T-helper 9 cell (primary cell): ENCODE measurements at places on chromosomes 7 and 10.

- no peak for DNase-seq
These were observed 2.6 kb upstream of the HPS1 start for GRCh38 chr10:98449287-98449686.

GRCh38 chr10:6074489-6075301, 12.5 kb upstream of the IL2RA start:
- no peak for DNase-seq

- no peak for DNase-seq
These were observed 124.6 kb upstream of the GLCCI1 start for GRCh38 chr7:7843972-7844371.

GRCh38 chr7:117171106-117171505, 151.8 kb downstream of the WNT2 start:
- DNase-seq = no peak

GRCh38 chr10:61318429-61318828, 134.8 kb downstream of the TMEM26 start:
- DNase-seq = no peak

- no peak for DNase-seq
These were observed 122.5 kb upstream of the MBL2 start for GRCh38 chr10:52895059-52895458.

GRCh38 chr7:102132209-102132752, 154.4 kb upstream of the SH2B2 start:
- no peak for DNase-seq

- DNase-seq = no peak
These were observed 13.3 kb upstream of the AKR1B10 start for GRCh38 chr7:134514106-134514505.

DNA sequence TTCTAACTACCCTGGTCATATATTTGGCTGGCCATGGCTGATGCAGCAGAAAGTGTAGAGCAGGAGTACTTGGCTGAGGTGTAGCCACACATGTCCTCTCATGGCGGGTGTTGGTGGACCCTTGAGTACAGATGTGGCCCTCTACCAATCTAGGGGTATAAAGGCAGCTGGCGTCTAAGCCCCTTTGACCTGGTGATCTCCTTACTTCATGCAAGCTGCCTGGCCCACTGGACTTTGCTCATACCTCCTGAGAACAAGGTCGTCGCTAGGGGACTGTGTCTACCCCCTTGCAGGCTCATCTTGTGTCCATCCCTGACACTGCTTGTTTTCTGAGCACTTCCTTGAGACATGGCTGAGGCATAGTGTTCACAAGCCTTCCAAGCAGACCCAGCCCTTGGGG, 287.8 kb downstream of the RPS24 start:
- DNase-seq = no peak

DNA sequence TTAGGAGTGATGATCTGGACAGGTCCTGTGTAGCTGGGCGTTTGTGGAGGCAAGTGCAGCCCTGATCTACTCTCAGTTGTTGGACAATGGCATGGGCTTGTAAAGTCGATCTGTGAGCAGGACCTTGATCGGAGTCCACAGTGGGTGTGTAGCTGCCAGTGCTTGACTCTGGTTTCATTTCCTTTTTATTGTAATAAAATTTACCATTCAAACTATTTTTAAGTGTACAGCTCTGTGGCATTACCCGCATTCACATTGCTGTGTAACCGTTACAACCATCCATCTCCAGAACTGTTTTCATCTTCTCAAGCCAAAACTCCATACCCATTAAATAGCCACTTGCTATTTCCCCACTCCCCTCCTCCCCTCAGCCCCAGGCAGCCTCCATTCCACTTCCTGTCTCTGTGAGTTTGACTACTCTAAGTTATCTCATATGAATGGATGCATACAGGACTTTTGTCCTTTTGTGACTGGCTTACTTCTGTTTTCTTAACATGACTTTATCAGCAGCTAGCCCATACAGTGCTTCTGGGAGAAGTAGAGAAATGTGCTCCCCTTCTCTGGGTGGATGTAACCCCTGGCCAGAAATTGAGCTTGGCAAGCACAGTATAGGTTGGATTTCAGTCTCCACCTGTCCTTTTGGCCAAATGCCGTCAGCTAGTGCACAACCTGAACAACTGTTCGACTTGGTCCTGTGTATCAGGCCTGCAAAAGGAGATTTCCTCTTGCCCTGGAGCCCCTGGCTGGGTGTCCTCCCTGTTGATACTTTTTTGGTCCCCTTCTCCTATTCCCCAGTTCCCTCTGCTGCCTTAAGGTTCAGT, 180.0 kb downstream of the LRMDA start:
- DNase-seq = no peak

GRCh38 chr7:41874201-41874785, 171.4 kb upstream of the INHBA start:
- DNase-seq = no peak

GRCh38 chr7:37590824-37591223, 92.7 kb upstream of the GPR141 start:
- no peak for DNase-seq

DNA sequence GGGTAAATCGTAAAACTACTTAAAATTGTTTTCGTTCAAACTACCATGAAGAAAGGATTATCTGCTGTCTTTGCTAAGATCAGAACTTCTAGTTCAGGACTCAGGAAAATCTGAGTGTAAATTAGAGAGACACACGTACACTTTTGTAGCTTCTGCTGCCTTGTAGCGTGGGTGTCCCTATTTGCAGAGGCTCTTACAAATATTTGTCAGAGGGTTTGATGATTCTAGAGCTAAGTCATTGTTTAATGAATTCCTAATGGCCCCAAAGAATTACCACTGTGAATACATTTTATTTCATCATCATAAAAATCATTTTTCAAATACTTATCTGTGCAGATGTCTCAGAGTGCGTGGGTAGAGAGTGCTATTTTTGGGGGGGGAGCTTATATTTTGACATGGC, 314.9 kb downstream of the LRMDA start:
- DNase-seq = no peak

DNA sequence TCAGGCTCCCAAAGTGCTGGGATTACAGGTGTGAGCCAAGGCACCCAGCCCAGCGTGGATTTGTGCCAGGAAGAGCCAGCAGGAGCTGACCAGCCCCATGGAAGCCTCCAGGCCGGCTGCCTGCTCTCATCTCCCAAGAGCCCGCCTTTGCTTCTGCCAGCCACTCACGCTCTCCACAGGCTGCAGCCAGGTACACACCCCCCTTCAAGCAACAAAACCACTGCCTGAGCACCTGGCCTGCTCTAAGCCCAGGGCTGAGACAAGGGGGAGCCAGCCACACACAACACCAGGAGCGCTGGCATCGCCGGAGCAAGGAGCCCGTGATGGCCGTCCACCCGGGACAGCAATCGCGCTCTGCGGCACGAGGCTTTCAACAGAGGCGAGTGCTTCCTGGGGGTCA, 34.5 kb downstream of the MAD1L1 start:
- DNase-seq = no peak

GRCh38 chr7:95209276-95209675, 115.1 kb downstream of the PON1 start:
- no peak for DNase-seq

DNA sequence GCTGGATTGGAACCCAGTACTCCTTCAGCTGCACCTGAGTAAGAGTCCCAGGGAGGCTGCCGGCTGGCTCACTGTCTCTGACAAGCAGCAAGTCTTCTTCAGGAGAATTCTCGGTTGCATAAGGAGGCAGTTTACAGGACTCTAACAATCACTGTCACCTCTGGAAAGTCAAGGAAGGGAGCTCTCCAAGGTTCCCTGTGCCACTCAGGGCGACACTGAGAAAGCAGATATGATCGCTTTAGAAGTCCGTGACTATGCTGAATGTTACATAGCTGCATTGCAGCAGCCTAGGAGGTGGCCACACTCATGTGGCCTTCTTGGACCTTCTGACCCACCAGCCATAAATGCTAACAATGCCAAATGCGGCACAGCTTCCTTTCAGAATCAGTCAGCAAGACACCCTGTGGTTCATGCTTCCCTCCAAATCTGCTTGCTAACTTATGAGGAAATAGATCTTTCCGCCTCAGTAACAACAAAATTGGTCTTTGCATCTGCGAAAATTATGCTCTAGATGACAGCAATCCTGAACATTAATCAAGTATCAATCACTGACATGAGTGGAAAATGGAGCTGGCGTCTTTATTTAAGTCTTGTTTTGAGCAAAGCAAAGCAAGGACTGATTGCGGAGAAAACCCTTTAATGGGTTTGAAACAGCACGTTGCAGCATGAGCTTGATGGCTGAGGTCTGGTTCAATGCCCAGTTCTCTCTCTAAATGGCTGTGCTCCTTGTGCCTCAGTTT, 132.9 kb downstream of the ATXN7L1 start:
- no peak for DNase-seq
